ENCODE measurements at places on chromosomes 6 and 20.

DNA sequence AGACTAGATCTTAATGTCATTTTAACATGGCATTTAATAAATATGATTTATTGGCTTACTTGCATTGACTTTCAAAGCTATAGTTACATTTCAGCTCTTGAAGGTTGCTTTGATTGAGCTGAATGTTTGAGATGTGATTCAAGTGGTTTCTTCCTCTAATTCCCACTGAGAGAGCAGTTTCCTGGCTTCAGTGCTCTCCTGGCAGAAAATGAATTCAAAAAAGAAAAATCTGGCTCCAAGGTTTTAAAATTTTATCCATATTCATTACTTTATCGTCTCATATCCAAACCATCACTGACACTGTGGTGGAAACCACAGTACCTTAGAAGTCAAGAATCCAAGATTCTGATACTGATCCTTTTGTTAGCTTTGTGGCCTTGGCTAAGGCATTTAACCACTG is 263.1 kb upstream of the HSF2 start:
- DNase-seq: no peak

GRCh38 chr20:32964575-32964974 is 39.7 kb downstream of the SUN5 start:
- DNase-seq: no peak

GRCh38 chr20:47248448-47248966 is 108.0 kb downstream of the ZMYND8 start:
- no peak for DNase-seq

DNA sequence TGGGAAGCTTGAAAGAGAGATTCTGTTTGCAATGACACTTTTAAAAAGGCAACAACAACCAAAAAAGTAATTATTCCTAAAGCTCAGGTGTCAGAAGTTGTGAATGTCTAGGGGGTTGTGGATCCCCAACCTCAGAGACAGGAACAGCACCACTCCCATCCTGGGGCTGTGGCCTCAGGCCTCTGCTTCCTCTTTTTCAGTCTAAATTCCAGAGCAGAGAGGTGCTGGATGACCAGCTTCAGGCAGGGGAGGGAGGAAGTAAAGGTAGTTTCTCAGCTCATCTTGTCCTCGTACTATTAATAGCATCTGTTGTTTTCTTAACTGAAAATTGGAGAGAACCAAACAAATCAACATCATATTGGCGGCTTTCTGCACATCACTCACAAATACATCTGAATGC is 8.3 kb downstream of the NT5E start:
- no peak for DNase-seq

DNA sequence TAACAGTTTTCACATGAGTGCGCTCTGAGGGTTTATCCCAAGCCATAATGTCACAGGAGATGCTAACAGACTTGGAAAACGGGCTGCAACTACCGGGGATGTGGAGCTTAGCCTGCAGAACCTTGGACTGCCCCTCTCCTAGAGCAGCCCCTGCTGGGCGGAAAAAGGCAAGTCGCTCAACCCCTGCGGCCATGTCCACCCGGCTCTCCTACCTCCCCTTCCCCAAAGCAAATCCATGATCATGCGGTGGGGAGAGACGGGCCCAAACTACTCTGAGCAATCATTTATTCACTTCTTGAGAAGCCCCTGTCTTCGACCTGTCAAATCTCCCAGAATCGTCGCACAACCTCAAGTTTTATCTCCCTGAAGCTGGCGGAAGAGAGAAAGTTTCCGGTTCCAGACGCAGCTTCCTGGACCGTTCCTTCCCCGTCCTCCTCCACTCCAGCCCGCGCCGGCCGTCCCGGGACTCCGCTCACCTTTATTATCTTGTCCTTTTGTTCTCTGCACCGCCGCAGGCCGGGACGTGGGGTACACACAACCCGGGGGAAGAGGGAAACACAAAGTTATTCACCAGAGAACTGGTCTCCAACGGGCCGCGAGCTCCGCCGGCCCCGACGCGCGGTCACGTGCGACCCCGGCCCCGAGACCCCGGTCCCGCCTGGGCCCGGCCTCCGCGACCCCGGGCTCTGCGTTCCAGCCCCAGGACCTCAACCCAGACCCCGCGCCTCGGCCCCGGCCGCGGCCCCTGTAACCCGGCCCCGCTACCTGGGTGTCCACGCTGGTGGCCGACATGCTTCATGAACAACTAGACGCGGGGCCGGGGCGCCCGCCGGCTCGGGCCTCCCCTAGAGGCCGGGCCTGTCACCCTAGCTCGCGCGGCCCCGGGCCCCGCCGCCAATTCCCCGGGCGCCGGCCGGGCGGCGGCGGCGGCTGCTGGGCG is 560 bp downstream of the YTHDF1 start:
- DNase-seq: no peak

DNA sequence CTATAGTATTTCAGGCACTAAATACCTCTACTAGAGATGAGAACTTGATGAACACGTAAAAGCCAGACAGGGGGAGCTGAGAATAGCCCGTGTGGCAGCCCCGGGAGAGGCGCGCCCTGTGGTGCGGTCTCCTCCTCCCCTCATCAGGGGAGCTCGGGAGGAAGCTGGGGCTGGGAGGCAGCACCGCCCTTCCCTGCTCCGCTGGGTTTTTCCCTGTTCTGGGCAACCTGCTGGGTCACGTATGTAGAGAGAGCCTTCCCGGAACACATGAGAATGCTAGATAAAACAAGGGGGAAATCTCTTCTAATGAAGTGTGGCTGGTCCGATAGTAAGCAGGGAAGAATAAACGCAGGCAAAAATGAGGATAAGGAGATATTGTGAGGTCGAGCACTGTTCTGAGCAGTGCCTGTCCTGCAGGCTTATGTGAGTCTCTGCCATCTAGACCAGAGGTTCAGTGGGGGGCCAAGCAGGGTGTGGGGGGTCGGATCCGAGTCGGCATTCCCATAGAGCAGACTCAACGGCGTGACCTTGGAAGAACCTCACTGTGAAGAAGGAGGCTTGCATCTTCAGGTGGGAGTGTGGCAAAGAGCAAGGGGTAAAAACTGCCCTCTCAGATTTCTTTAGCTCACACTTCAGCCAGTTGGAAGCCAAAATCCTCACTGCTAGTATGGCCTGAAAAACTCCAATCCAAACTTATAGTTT is 13.4 kb upstream of the RPS6KA2 start:
- no peak for DNase-seq

DNA sequence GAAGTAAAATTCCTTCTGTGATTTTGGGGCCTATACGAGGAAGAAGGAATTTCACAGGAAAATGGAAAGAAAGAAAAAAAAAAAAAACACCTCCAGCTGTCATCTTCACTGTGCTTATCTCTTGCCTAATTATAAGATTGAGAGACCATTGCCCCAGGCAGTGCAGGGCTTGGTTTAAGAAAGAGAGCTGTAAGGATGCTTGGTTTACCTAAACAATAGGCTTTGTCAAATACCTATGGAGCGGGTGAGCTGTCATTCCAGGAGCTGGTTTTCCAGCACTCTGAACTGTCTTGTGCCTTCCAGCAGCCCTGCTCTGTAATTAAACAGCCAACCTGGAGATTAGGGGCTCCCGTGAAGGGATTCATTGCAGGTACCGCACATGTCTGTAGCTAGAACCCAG is 137.8 kb downstream of the EDN3 start:
- no peak for DNase-seq

GRCh38 chr6:117564681-117565080 is 37.6 kb downstream of the GOPC start:
- no peak for DNase-seq

GRCh38 chr6:165846123-165846966 is 183.3 kb upstream of the PDE10A start:
- DNase-seq: no peak

All from iPS DF 19.7 (cell line).